ENCODE measurements at places on chromosomes 1 and 21.

- no peak for DNase-seq
Measured at GRCh38 chr1:240709676-240710075, 97.7 kb upstream of the GREM2 start.

DNA sequence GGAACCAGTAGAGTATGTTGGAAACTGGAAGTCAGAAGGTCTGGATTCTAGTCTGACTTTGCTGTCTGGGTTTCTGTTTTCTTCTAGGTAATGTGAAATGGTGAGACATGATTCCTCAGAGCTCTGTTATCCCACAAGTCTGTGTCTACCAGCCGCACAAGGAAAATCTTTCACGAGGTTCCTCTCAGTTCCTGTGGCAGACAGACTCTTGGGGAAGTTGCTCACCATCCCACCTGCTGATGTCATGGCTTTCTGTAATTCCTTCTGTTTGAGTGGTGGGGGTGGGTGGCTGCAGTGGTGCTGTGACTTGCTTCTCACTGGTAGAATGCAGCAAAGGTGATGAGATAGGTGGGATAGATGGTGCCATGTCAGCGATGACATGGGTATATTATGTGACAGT is 17.1 kb upstream of the SCMH1 start:
- no peak for DNase-seq

DNA sequence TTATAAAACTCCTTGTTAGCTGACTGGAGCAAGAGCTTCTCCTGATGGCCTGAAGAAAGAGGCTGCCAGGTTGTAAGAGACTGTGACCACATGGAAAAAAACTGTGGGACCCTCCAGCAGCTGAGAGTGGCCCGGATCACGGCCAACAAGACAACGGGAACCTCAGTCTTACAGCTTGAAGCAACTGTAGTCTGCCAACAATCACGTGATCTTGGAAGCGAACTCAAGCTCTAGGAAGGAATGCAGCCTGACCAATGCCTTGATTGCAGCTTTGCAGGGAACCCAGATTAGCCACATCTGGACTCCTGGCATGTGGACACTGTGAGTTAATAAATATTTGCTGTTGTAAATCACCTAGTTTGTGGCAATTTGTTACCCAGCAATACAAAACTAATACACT is 442.6 kb upstream of the PRMT6 start:
- no peak for DNase-seq

DNA sequence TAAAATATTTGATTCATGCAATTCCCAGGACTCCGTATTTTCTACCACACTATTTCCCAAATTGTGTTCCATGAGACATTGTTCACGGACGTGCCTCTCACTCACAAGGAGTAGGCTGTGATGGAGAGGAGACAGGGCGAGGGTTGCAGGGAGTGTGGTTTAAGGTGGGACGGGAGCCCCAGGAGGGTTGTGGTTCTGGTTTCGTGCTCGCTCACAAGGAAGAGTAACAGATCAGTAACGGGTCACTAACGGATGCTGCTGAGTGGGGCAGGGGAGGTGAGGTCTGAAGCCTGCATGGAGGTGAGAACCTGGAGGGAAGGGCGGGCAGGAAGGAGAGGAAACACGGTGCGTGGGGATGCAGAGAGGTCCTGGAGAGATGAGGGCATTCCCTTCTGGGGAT is 28.8 kb downstream of the TFF3 start:
- no peak for DNase-seq

- DNase-seq, result no peak
Measured at GRCh38 chr1:21759182-21759581, 23.8 kb downstream of the USP48 start.

- no peak for DNase-seq
Measured at GRCh38 chr1:151340870-151341754, 5.9 kb downstream of the RFX5 start.

DNA sequence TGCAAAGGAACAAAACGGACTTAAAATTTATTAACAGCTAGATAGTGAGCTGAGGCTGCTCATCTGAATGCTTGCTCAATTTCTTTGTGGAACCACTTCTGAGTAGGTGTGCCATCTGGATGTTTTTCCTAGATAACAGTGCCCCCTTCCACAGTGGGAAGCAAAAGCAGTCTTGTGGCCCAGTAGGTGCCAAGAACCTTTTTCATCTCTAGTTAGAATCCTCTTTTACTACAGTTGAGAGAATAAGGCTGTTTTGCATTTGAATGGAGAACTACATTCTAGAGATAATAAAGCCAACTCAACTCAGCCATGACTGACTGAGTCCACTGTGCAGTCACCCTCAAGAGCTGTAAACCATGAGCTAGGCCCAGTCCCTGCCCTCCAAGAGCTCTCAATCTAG is 13.3 kb downstream of the F3 start:
- no peak for DNase-seq

DNA sequence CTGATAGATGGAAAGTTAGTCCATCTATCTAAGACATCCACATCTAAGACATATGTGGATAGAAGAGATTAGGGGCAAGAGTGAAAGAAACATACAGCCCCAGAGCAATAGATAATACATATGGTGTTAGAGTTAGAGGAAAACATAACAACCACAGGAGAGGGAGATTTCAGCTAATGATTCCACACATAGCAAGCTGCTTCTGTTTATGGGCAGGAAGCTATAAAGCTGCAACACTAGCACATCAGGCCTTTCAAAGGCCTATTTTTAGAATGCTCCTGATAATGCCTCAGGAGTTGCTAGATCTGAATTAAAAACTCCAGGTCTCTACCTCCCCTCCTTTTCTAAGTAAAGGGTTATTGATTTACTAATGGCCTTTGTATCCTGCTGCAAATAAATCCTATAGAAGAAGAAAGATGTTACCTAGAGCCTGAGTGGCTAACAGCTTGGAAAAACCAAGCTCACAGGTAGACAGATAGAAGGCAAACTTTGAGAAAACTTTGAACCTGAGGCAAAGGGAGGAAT is 36.1 kb downstream of the BRINP2 start:
- DNase-seq, result no peak

DNA sequence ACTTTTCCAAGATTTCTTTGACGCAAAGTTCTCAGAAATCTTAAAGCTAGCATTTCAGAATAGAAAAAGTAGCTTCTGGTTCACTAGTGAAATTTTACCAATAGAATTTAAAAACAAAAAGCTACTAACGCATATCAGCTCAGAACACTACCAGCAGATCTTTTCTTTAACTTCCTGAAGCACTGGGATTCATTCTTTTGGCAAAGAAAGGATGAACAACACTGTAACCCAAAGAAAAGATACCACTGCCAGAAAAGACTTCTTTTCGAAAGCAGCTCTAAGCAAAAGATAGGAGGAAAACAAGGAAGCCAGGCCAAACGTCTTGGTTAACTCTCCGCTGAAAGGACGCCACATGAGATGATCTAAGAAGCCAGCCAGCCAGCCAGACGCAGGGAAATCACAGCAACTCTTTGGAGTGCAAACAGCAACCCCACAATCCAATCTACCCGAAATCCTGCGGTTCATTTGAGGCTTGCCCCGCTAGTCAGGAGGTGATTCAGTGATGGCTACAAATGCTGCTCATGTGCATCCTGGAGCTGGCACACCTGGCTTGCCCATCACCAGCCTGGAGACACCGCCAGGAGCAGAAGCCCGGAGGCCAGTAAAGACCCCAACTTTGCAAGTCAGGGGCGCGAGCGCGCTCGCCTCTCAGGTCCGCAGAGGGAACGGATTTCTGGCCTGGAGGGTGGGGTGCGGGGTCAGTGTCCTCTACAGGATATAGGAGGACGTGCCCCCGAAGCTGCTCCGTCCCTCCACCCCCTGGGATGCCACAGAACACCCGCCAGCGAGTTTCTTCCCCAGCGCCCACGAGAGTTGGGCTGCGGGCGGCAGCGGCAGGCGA is 812 bp downstream of the NBPF1 start:
- peak; percentile 71 for DNase-seq

DNA sequence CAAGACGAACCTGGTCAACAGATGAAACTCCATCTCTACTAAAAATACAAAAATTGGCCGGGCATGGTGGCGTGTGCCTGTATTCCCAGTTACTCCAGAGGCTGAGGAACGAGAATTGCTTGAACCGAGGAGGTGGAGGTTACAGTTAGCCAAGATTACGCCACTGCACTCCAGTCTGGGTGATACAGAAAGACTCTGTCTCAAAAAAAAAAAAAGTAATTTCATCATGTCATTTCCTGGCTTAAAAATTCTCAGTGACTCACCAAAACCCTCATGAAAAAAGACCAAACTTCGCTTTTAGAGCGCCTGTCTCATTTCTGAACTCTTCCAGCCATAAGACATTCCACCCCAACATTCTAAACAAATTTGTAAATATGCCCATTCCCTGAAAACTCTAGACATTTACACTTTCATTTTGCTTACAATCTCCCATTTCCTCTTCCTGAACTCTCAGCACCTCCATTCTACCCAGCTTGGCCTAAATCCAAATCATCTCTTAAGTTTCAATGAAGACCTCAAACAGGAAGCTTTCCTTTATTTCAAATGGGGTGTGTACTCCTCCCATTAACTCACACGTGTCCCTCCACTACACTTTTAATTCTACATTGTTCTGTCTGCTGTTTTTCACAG is 50.5 kb upstream of the PRRC2C start:
- DNase-seq, result no peak

- DNase-seq, result no peak
Measured at GRCh38 chr1:76500116-76500515, 367.2 kb upstream of the ST6GALNAC5 start.

- no peak for DNase-seq
Measured at GRCh38 chr1:208917281-208917680, 666.2 kb upstream of the CAMK1G start.

- DNase-seq, result no peak
Measured at GRCh38 chr1:163897412-163898155, 575.8 kb downstream of the NUF2 start.

DNA sequence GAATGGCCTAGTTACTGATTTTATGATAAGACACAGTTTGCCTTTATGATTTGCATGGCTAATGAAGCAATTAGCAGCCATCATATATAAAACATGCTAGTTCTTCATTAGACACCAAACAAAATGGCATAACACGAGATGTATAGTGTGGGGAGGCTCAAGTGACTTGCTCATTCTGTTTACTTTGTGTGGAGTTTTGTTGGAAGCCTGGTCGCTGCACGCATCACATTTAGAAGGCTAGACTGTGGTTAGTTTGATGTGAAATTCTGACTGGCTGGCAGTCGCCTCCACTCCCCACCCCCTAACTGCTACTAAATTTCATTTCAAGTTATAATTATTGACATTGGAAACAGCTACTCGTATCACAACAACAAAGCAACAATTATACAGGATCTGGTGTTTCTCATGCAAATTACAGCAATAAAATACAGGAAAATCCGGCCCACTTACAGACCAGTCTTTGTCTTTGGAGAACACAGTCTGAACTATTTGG is 356.1 kb downstream of the LMO4 start:
- no peak for DNase-seq

DNA sequence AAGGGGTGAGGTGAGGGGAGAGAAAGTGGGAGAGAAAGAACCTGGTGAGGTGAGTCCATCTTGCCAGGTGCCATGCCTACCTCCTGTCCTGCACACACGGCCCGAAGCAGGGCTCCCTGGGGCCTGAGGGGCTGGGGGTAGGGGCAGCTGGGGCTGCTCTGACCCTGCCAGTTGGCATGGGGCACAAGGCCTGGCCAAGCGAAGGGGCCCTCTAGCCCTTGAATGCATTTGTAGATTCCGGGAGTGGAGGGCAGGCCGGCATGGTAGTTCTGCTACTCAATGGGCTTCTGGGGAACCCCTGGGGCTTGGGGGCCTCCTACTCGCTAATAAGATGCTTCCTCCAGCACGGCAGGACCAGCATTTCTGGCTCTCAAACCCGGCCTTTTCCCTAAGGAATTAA is 3.6 kb upstream of the PRDM16 start:
- no peak for DNase-seq

DNA sequence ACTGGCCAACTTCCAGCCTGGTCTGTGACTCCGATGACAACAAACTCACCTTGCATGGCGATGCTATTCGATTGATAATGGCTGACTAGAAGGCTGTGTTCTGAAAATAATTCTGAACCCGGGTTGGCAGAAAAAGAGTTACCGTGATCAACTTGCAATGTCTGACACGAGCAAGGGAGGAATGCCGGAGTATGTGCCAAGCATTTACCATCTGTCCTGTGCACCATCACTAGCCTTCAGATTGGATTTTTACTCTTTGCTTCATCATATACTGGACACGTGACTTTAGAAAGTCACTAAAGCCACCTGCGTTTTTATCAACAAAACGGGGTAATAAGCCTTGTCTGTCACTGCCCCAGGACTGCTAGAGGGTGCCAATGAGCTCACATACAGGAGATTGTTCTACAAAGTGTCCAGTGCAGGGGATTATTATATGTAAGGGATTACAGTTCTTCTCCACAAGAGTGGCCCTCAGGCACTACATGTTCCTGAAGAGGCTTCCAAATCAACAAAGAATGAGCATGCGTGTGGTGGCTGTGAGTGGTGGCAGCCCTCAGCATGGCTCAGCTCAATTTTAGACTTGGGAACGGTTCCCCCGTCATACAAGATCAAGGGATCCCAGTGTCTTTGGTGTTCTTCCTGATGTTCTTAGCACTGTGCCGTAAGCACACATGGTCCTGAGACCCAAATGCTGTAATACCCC is 35.8 kb downstream of the SSBP3 start:
- DNase-seq, result no peak

DNA sequence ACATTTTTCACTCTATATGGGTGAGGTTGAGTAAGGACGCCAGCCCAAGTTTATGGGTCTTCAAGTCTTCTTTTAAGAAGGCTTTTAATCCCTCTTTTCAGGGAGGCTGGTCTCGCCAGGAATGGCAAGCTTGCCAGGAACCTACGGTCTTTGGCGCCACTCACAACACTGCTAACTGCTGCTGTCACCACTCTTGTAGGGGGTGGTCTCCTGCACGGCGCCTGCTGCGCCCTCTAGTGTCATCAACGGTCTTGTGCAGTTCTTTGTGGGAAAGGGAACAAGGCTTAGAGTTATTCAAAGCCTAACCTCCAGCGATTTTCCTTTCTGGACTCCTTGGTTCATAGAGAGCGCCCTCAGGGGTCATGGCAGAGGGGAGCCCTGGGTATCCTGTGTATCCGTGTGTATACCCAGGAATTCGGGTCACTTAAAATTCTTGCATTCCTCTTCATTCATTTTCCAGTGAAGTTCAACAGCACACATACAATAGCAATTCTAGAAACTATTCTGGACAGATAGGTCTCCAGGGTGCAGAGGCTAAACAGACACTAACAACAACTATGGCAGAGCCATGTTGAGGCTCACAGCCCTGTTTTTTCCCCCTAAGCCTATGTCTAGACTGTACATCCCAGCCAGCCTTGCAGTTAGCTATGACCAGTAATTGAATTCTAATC is 392.8 kb upstream of the CAMK1G start:
- no peak for DNase-seq

- DNase-seq, result no peak
Measured at GRCh38 chr1:226132728-226133503, 53.6 kb downstream of the ACBD3 start.

DNA sequence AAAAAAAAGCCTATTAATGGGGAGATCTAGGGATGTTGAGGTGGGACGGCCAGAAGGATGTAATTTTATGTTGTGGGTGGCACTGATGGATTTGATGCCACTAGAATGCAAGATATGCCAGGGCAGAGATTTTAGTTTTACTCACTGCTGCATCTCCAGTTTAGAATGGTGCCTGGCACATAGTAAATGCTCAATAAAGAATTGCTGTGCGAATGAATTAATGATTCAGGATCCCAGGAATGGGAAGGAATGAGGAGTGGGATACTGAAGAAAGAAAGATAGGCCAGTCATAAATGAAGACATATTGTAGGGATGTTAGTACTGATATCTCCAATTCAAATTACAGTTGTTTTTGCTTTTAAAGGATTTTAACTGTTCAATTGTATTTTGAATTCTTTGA is 72.6 kb downstream of the CAMTA1 start:
- DNase-seq, result no peak

All from right renal pelvis (tissue), 4 donors.